ENCODE measurements at places on chromosomes 2 and 18. TPM values are rescaled to one million over a fixed set of nuclear protein-coding genes. Genes with fewer than 3 reads are reported as not detected.

The IFT172 gene
- total RNA-seq = 13.9 TPM

- no peak for DNase-seq
Observed at GRCh38 chr18:68520406-68521075, 194.4 kb downstream of the TMX3 start.

DNA sequence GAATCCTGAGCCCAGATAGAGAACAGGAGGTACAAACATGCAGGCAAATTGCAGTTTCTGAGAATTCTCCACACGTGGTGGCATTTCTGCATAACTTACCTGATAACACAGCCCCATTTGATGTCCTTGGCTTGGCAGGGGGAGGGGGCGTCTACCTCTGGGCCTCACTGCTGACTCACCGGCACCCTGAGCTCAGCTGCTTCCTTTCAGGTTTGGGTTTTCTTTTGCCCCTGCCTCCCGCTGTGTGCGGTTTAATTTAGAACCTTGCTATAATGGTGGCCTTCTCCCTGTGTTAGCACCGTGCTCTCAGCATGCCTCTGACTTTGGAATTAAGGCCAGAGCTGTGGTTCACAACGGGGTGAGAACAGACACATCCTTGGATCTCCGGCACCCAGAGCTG lies 4.4 kb downstream of the CTIF start:
- DNase-seq = peak; percentile 31

GRCh38 chr18:37783771-37784170 lies 218.2 kb upstream of the CELF4 start:
- no peak for DNase-seq

DNA sequence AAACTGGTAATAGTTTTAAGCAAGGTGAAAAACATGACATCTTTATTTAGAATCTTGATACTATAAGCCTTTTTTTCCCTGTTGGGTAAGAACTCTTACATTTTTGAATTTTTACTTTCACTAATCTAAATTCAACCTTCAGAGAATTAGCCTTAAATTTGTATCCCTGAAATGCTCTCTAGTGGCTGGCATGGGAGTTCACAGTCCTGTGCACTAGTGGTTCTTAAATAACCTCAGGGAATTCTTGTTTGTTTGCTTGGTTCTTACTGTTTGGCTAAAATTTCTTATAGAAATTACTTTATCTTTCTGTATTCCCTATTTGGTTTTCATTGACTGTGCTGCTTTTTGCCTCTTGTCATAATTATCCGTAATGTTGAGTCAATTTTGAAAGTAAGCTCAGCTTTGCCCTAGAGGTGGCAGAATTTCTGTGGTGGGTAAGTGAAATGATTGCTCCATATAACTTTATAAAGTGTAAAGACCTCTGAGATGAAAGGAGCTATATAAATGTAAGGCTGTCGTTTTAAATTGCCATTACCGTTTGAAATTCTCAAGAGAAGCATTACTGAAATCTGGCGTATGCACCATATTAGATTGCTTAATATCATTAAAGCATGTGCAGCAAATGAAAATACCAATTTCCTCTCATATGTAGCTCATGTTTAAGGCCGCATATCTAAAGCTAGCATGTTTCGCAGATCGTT lies 391.3 kb upstream of the FIGN start:
- no peak for DNase-seq

DNA sequence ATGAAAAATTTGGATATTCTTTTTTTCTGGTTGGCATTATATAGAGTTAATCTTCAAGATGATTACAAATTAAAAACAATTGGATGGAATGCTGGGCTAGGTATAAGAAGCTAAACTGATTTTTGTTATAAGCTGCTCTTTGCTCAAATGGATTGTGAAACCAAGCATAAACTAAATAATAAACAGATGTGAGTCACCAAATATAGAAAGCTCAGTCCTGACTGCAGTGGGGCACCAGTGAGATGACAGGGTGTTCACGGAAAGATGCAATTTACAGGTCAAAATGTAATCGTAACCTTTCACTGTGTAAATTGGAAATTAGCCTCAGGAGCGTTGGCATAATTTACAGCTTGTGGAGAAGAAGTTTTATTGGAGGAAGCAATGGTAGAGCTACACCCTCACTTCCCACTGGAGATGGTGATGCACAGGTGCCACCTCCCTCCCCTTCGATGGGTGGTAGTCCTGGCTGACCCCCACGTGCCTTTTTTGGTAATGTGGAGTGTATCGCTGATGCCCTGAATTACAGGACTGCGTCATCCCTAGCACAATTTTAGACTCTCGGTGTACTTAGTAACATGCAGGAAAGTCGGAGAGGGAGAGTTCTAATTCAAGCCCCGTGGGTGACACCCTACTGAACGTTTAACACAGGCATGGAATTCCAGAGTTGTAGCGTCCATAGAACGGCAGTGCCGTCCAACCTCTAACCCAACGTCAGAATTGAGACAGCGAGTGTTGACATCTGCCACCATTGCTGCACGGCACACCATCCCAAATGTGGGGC lies 73.9 kb upstream of the NFATC1 start:
- no peak for DNase-seq
